ENCODE measurements at places on chromosomes 16 and 17.
A peak's percentile ranks its signal among the peaks of the same experiment; 100 is the strongest.

GRCh38 chr17:44122816-44123355, 555 bp downstream of the HDAC5 start:
- DNase-seq = no peak

DNA sequence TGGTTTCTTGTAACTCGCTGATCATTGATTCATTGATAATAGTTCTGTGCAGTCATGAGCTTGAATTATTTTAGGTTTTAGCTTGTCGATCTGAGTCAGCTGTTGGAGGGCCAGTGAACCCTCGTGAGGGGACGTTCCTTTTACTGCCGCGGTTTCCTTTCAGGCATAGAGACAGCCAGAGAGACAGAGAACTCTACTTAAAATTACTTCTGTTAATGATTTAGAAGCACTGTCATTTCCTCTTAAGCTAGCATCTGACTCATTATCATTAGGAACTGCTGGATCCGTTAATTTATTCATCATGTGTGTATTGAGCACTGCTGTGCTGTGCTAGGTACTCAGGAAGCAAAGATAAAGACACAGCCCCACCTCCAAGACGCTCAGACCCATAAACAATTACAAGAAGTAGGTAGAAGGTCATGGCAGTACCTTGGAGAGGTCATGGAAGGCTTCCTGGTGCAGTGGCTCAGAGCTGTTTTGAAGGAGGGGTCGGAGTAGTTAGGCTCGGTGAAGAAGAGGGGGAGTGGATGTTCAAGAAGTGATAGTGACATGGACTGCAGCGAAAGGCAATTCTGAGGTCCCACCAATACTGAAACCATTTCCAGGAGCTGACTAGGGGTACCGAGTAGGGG, 3.3 kb downstream of the PGS1 start:
- DNase-seq = peak; percentile 24

DNA sequence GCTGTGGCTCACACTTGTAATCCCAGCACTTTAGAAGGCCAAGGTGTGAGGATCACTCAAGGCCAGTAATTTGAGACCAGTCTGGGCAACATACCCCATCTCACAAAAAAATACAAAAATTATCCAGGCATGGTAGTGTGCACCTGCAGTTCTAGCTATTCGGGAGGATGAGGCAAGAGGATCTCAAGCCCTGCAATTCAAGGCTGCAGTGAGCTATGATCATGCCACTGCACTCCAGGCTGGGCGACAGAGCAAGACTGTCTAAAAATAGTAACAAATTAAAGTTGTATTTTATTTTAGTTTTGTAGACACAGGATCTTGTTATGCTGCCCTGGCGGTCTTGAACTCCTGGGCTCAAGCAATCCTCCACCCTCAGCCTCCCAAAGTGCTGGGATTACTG, 18.2 kb downstream of the USP31 start:
- DNase-seq = no peak

- DNase-seq = no peak
These were observed 395.5 kb downstream of the TMEM114 start for GRCh38 chr16:8194794-8195193.

- DNase-seq = no peak
These were observed 34.2 kb downstream of the CD300LF start for GRCh38 chr17:74678541-74678940.

- peak; percentile 49 for DNase-seq
These were observed 8.7 kb downstream of the CLUAP1 start for GRCh38 chr16:3509470-3509928.

GRCh38 chr17:70327723-70328122, 158.4 kb downstream of the KCNJ2 start:
- DNase-seq = no peak

DNA sequence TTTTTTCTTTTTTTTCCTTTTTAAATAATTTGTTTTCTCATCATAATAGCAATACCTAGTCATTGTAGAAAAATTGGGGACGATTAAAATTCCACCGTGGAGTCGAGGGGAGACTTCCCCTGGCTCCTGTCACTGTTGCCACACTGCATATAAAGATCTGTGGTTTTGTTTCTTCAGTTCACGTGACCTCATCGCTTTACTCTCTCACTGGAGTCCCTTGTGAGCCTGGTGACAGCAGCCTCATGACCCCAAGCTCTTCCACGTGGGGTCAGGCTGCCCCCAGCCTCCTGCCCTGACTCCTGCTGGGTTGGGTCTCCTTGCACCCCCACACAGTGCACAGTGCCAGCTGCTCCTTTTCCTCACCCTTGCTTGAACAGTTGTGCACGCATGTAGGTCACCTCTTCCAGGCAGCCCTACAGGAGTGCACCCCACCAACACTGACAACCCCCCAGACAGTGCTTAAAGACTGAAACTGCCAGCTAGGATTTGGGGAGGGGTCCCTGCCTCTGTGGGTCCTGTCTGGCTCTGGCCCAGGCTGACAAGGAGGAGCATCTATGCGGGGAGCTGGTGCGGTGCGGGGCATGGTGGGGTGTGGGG, 7.3 kb upstream of the METRNL start:
- no peak for DNase-seq

DNA sequence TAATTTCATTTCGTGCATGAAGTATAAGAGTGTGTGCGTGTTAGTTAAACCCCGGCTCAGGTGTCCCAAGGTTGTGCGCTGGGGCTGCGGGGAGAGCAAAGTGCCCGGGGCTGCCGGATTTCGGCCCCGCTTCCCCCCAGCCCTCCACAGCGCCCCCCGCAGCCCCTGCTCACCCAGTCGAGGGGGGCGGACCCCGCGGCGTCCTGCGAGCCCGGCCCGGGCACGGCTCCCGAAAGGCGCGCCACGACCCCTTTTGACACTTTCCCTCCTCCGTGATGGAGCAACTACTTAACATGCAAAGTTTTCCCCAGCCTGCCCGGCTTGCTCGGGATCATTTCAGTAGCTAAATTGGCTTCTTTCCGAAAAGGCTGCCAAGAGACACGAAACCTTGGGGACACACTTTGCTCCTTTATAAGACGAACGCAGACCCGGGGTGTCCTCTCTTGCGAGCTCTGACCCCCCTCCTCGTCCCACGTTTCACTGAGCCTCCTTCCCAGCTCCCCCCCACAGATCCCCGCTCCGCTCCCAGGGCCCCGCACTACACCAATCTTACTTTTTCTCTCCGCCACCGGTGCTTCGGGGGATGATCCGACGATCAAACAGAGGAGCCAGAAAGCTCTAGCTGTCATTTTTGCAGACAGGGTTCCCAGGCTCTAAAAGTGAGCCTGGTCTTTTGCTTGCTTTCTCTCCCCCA, 552 bp downstream of the C17orf58 start:
- no peak for DNase-seq

DNA sequence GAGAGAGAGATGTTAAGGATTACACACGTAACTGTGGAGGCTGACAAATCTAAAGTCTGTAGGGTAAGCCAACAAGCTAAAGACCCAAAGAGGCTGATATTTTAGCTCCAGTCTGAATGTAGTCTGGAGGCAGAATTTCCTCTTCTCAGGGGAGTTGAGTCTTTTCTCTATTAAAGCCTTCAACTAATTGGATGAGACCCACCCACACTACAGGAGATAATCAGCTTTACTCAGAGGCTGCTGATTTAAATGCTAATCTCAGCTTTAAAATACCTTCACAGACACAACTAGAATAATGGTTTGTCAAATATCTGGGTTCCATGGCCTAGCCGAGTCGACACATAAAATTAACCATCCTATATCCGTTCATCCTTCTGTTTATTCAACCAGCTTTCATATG, 204.3 kb upstream of the PSMD7 start:
- DNase-seq = no peak

GRCh38 chr16:89450537-89450936, 39.8 kb downstream of the ANKRD11 start:
- no peak for DNase-seq

DNA sequence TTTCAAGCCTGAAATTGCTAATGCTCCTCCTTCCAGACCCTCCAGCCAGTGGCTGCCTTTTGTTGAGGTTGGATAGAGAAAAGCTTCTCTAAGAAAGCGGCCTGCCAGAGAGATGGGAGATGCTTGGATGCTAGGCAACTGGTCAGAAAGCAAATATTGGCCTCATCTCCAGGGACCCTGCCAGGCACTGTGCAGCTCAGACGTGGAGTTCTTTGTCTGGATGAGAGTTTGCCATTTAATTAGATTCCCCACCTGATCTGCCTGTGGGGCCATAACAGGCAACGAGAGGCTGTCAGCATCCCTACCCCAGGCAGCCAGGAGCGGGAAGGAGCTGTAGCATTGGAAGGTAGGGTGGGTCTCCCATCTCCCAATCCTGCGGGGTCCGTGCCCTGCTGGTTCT, 52.7 kb downstream of the ASIC2 start:
- DNase-seq = no peak

GRCh38 chr17:17796787-17797061, 40.1 kb downstream of the SREBF1 start:
- DNase-seq = no peak

DNA sequence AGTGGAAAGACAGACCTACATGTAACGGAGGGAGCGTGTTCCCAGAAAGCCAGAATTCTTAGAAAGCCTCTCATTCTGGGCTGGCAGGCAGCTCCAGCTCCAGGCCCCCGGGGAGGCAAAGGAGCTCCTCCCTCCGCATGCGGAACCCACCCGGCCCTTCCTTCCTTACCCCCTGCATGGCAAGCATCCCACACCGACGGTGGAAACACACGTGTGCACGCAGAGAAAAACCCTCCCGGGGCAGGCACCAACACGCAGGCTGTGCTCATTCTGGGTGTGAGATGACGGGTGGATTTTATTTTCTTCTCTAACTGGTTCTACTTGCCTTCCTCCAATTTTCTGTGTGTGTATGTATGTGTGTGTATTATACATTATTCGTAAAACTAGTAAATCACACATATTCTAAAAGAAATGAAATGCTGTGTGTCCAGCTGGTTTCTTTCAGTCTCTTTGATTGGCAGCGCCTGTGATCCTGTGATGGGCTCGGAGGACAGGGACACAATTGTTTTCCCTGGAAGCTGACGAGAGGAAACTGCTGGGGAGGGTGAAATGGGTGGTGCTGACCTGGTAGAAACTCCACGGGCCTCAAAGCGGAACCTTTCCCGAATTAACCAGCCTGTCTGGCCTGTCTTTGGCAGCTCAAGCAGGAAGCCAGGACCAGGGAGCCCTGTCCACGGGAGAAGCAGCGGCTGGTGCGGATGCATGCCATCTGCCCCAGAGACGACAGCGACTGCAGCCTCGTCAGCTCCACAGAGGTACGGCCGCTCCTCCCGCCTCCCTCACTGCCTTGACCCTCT, 22.2 kb downstream of the CARD14 start:
- no peak for DNase-seq

- DNase-seq = no peak
These were observed 91.4 kb upstream of the TBX2 start for GRCh38 chr17:61307905-61308886.

DNA sequence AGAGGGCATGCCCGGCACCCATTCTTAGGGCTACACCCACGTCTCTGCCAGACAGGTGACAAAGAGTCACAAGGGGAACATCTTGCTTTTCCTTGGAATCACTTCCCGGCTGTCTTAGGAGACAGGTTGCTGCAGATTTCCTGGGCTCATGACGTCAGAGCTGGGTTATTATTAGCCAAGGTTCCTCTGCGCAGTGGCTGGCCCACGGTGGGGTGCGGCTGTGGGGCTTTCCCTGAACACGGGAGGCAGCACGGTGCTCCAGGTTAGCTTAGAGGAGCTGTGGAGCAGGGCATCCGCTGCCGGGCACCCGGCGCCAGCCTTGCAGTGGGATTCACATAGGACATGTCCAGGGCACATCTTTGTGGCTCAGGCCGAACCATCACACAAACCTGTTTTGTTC, 118.0 kb upstream of the PLCG2 start:
- DNase-seq = no peak

DNA sequence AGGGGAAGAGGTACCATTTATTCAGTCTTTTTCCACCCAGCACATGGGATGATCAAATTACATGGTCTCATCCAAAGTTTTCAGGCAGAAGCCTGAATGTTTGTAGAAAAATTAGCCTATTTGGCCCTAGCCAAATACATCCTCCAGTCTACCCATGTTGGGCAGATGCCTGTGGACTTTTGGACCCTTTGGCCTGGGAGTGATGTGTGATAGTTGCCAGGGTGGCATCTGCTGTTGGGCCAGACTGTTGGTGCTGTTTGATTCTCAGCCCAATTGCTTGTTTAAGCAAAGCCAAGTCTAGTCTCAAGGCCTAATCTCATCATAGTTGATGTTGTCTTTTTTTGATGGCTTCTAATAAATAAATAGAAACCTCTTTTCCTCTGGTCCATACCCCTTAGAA, 419.0 kb downstream of the CDH13 start:
- DNase-seq = no peak

DNA sequence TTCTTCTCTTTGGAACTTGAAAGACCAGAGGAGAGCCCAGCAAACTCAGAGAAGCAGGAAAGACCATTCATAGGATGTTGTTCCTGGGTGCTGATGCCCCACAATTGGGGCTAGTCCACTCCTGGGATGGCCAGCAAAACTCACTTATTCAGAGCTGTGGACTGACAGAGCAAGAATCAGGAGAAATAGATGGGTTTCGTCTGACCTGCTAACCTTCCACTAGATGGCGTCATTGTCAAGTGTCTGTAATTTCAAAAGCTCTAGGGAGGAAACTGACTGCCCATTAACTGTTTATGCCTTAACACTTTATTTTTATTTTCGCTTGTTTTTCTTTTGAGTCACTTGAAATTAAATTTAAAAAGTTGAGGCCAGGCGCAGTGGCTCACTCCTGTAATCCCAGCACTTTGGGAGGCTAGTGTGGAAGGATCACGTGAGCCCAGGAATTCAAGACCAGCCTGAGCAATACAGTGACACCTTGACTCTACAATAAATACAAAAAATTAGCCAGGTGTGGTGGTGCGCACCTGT, 28.7 kb upstream of the MILR1 start:
- DNase-seq = no peak

- DNase-seq = no peak
These were observed 20.5 kb upstream of the METTL16 start for GRCh38 chr17:2532146-2532720.

- no peak for DNase-seq
These were observed 5.4 kb downstream of the RECQL5 start for GRCh38 chr17:75661531-75661930.

DNA sequence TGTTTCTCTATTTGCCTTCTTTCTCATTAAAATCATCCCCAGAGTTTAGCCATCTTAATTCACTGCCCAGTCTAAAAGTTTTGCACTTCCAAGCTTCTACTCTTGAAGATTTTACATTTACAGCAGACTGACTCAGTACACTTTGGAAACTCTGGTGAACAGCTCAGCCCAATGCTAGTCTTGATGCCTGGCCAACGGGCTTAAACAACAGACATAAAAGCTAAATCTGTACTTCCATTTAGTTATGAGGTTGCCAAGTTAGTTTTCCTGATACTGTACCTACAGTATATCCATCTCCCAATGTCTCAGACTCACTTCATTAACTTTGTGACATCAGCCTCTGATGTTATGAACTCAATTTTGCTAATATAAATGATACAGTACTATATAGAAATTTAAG, 891.8 kb upstream of the SOX9 start:
- DNase-seq = no peak

Data from activated CD4-positive, CD25-positive, alpha-beta regulatory T cell (primary cell).